ENCODE measurements at places on chromosomes 1 and 21.

DNA sequence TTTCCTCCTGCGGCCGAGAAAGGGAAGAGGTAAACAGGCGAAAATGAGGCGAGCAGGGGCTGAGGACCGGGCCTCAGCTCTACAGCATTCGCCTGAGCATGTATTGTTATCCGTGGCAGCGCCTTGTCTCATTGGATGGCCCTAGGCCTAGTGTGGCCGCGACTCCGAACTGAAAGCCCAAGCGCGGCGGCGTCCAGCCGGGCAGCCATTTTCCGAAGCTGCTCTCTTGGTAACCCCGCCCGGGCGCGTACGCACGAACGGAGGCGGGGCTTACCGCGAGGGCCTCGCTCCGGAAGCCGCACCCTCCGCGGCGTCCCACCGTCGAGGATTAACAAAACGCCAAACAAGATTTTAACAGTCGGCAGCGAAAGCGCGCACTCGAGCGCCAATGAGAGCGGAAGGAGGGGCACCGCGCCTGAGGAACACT lies 797 bp upstream of the USP1 start:
- DNase-seq = no peak

GRCh38 chr1:218200979-218201378 lies 84.1 kb upstream of the RRP15 start:
- no peak for DNase-seq

GRCh38 chr21:14753466-14754258 lies 207.5 kb upstream of the SAMSN1 start:
- DNase-seq = no peak

- no peak for DNase-seq
These were observed 73.9 kb downstream of the SLC66A1 start for GRCh38 chr1:19385869-19386591.

GRCh38 chr1:10528066-10529014 lies 53.6 kb downstream of the PEX14 start:
- DNase-seq = no peak

- DNase-seq = no peak
These were observed 18.8 kb downstream of the OPRD1 start for GRCh38 chr1:28830814-28831213.

DNA sequence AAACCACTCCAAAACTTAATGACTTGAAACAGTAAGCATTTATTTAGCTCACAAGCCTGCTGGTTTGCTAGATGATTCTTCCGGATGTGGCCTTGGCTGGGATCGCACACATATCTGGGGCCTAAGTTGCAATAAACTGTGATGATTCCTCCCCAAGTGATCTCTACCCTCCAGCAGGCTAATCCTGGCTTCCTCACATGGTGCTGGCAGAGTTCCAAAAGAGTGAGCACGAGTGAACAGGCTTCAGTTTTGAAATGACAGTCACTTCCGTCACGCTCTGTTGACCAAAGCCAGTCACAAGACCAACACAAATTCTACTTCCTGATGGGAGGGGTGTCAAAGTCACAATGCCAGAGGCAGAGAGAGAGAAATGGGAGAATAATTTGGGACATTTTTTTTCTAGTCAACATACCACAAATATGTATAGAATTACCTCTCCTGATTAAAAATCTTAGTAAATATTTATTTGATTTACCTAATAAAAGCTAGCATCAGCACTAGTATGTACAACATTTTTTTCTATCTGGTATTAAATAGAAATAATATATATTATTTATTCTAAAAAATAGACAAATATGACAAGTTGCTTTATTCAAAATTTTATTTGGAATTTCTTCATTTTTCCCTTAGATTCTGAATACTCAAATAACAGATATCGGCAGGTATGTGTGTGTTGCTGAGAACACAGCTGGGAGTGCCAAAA lies 292.7 kb downstream of the TPR start:
- DNase-seq = no peak

GRCh38 chr1:18891426-18891780 lies 11.0 kb downstream of the ALDH4A1 start:
- DNase-seq = no peak

DNA sequence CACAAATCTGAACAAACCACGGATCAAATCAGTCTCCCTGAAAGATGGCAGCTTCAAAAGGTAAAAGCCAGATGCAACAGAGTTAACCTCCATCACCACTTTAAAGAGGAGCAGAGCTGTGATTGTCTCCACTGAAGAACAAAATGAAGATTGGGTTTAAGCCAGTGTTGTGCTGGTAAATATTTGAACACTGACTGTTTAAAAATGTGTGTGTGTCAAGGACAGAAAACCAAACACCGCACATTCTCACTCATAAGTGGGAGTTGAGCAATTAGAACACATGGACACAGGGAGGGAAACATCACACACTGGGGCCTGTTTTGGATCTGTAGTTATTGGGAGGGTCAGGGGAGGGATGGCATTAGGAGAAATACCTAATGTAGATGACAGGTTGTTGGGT lies 83.9 kb downstream of the ST6GALNAC5 start:
- no peak for DNase-seq

GRCh38 chr1:203571661-203572060 lies 55.0 kb upstream of the ATP2B4 start:
- no peak for DNase-seq

DNA sequence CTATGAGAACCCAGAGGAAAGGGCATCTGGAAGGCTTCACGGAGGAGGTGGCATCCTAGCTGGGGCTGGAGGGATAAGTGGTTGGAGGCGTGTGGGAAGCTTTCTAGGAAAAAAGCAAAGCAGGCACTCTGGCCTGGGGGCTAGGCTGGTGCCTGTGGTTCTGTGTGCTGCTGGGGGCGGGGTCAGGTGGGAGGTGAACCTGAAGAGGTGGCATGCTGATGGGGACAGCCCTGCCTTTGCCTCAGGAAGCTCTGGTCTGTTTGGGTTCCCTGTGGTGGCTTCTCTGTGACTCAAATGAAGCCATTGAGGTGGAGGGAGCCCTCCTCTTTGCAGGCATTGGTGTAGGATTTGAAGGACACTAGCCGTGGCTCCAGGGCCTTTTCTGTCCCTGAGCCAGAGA lies 221.6 kb upstream of the POU3F1 start:
- DNase-seq = no peak

DNA sequence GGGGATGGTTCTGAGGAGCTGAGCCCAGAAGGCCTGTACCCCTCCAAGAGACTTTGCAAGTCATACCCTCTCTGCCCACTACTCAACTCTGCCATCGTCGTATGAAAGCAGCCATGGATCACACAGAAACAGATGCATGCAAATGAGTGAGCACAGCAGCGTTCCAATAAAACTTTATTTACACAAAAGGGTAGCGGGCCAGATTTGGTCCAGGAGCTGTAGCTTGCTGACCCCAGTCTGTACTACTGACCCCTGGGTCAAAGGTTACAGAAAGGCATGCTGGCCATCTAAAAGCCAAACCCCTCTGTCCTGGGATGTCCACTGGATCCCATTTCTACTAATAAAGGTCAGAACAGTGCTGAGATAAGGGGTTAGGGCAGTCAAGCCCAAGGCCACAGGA lies 8.8 kb upstream of the AGTRAP start:
- no peak for DNase-seq

DNA sequence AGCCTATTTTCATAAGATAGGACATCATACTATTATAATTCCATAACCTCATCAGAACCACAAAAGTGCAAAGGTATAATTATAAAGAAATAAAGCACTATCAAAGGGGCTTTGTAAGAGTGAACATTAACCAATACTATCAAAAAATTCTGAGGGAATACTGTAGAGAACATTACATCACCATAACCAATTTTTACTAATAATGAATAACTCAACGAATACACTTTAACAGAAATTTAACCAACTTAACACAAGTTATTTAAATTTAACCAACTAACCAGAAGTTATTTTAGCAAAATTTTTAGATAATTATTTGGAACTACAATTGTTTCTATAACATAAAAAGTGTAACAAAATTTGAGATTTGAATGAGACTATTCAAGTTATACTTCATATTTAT lies 34.8 kb downstream of the ZSWIM5 start:
- DNase-seq = no peak

DNA sequence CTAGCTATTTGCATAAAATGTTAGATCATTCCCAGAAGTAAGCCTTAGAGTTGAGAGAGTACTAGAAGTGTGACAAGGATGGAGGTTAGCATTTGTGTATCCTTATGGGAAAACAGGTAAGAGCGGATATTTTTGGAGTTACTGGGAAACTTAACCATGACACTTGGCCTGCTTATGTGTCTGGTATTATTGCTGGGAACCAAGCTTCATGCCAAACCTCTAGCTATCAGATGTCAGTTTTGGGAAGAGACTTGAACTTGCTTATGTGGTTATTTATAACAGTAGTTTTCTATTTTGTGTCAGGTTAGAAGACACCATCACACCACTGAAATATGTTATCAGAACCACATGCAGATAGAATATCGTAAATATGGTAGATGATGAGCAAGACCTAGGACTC lies 230.3 kb upstream of the SGIP1 start:
- DNase-seq = no peak

- no peak for DNase-seq
These were observed 105.2 kb downstream of the SLC35F3 start for GRCh38 chr1:234009668-234010067.

GRCh38 chr1:108845991-108846390 lies 10.9 kb downstream of the AKNAD1 start:
- DNase-seq = no peak

DNA sequence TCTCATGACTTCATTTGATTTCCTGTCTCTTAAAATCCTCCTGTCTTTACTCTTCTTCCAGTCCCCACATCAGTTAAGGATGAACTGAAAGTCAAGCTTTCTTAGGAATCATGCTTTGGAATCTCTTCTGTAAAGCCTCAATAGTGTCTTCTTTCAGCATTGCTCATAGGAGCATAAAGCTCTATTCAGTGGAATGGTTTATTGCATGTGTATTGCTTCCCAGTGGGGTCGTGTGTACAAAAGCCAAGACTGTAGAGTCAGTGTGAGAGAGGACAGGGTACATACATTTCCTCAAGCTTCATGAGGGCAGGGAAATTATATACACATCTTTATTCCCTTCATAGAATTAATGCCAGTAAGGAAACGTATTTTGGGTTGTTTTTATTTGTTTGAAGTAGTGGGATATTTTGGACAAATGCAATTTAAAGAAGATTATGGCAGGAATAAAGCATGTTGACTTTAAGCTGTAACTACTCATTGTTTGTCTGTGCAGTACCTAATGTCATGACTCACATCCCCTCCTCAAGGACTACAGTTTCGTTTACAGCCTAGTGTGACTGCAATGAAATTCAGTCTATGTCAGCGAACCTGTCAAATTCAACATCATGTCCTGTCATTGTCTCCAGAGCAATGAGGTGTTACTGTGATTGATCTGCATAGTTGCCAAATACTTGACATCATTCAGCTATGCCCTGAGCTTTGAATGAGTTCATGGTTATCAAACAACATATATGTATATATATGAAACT lies 2164.2 kb downstream of the NCAM2 start:
- DNase-seq = no peak

DNA sequence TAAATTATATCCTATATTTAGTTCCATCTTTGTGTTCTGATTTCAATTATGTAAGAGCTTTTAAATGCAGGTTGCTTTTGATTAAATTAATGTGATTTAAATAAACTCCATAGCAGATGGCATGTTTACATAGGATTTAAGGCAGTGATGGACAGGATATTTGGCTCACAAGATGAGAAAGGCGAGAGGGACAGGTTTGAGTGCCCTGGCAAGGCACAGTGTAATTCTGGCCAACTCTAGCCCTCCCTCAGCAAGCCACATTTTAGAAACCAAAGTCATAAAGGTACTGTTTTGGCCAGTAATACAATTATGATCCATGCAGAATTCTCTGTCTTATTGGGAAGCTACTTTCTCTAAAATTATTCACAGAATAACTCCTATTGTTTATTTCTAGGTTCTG lies 50.6 kb upstream of the C1orf146 start:
- no peak for DNase-seq

DNA sequence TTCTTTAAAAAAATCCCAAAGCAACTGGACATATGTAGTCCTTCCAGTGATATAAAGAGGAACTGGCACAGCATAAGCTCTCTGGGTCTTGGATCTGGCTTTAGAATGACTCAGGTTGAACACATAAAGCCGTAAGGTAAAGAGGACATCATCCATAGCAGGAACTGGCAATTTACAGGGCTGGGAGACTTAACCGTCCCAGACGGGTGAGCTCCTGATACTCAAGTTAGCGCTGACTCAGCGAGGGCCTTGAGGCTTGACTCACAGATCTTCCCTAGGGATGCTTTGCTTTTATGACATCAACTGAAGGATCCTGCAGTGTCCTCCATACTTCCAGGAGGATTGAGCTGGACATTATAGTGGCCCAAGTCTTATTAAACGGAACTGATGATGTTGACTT lies 154.1 kb downstream of the CLIC6 start:
- DNase-seq = no peak

GRCh38 chr1:67171978-67172377 lies 5.7 kb downstream of the IL23R start:
- no peak for DNase-seq

DNA sequence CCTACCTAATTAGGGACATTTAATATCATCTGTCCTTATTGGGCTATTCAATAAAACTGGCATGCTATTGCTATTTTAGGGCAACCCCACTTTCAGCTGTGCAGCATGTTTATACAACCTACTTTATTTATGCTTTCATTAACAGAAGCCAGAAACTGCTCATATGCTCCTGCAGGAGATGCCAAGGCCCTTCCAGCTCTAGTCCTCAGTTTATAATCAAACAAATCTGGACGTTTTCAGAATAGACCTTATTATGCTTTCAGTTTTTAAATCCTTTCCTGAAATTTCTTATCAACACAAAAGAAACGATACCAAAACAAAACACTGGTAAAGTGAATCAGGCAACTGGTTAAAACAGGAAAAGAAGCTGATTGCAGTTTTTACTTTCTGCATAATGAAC lies 53.2 kb downstream of the PTGS2 start:
- no peak for DNase-seq

DNA sequence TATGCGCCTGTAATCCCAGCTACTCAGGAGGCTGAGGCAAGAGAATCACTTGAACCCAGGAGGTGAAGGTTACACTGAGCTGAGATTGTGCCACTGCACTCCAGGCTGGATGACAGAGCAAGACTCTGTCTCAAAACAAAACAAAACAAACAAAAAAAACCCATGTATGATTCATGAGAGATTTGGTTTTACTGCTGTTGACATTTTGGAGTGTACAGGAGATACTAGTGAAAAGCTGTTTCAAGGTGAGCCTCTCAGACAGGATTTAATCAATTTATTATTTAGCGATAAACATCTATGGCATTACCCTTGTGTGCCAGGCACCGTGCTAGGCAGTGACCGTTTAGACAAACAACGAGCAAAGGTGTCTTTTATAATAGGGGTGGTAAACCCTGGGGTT lies 16.5 kb downstream of the LHX4 start:
- no peak for DNase-seq

GRCh38 chr1:27237112-27237511 lies 2.7 kb downstream of the WDTC1 start:
- no peak for DNase-seq

- no peak for DNase-seq
These were observed 62.1 kb downstream of the FAAP20 start for GRCh38 chr1:2132222-2133038.

DNA sequence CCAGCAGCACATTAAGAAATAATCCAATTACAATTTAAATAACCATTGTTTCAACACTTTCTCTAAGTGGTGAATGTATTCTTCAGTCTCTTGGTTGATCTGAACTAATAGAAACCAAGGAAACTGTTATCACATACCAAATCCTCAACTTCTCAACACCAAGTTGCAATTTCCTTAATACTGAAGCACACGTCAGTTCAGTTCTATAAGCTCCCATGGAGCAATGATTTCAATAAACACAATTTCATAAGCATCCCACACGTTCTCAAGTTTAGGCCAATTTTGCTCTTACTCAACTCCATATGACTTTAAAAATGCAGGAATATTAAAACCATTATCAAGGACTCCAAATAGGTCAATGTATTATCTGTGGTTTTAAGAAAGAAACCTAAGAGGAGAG lies 5.8 kb upstream of the ERG start:
- no peak for DNase-seq

Data from GM13977 (cell line).